ENCODE measurements at places on chromosomes 13 and 19. TPM values are rescaled to one million over a fixed set of nuclear protein-coding genes. Genes with fewer than 3 reads are reported as not detected.

Gene VRK3
- total RNA-seq = 26.8 TPM

Gene LPAR2
- total RNA-seq = 1.1 TPM

Gene MCOLN1
- total RNA-seq = 8.8 TPM

Gene CAPN12
- total RNA-seq = not detected

All from subcutaneous preadipocyte (primary cell).